Hepatocyte (in vitro differentiated cells): ENCODE measurements at places on chromosomes 6 and 20.

DNA sequence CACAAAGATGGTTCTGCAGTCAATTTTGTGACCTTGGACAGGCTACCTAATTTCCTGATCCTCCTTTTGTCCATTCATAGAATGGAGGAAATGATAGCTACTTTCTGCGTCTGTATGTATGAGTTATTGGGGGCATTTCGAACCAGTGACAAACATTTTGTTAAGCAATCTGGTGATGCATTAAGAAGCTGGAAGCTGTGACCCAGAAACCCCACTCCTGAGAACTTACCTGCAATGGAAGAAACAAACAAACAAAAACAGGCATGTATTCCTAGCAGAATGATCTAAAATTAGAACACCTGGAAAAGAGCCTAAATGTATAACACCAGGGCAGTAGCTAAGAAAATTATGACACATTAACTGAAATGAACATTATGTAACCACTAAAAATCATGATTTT is 33.4 kb upstream of the PRND start:
- no peak for DNase-seq

- no peak for DNase-seq
Observed at GRCh38 chr20:41903586-41903985, 285.4 kb upstream of the CHD6 start.

GRCh38 chr20:60055740-60056139 is 97.5 kb downstream of the CDH26 start:
- no peak for DNase-seq

GRCh38 chr6:148193063-148193680 is 149.5 kb upstream of the SASH1 start:
- no peak for DNase-seq

GRCh38 chr20:5835321-5835821 is 85.2 kb downstream of the SHLD1 start:
- DNase-seq = no peak

GRCh38 chr6:3259491-3259958 is 778 bp downstream of the PSMG4 start:
- DNase-seq = peak; percentile 55

DNA sequence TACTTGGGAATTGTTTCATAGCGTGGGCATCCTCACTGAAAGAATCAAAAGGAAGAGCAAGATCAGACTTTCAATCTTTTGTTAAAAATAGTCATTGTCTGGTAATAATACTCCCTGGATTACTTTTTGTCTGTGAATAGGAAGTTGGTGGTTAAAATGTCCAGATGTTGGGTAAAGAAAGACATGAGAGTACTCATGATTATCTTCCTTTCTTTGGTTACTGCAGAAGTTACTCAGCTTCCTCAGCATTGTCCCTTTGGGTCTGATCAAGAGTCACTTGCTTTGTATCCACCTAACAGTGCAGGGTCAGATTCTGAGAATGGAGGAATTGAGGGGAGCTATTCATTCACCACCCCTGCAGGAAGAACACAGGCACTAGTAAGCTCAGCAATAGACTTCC is 54.6 kb downstream of the RIN2 start:
- no peak for DNase-seq

DNA sequence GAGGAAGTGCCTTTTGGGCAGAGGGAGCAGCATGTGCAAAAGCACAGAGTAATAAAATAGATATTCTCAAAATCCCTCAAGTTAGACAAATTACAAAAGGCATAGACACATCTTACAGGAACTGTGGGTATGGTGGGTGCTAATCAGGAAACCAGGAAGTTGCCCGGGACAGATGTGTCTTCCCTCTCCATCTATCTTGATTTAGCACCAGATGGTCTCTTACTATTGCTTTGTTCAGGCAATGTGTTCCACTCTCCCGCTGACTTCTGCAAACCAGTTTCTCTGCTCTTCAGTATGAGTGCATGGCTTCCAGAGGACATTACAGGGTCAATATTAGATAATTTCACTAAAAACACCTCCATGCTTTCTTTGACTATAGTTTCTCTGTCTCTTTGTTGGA is 13.2 kb downstream of the CITED2 start:
- no peak for DNase-seq

DNA sequence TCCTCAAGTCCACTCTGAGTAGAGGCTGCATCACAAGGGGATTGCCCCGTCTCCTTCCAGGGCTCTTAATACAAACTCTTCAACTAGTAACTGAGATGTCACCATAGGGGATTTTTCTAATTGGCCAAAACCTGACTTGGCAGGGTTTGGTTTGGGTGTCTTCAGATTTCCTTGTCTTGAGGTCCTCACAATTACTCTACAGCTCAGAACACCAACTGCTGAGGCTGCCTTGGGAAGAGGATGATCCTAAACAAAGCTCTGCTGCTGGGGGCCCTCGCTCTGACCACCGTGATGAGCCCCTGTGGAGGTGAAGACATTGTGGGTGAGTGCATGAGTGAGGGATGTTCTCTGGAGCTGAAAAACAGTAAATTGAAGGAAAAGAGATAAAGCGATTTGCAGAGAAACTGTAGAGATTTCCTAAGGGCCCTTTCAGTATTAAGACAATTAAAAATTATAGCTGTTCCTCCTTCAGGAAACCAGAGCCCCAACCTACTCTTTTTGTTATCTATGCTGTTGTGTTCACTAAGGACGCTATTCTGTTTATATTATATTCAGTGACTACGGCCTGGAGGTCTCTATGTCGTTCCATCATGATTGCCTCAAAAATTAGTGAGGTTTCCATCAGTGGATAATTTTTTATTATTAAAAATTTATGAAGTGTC is at the start of gene HLA-DQA1:
TSS of gene HLA-DQA1 (plus strand) at position 188 of the 662 bp plus-strand sequence. CDS start at position 241, 53 bp downstream.
- DNase-seq = no peak

GRCh38 chr20:6590891-6591637 is 176.4 kb upstream of the BMP2 start:
- no peak for DNase-seq

GRCh38 chr6:32845384-32845884 is 1.6 kb upstream of the PSMB8 start:
- DNase-seq = no peak

DNA sequence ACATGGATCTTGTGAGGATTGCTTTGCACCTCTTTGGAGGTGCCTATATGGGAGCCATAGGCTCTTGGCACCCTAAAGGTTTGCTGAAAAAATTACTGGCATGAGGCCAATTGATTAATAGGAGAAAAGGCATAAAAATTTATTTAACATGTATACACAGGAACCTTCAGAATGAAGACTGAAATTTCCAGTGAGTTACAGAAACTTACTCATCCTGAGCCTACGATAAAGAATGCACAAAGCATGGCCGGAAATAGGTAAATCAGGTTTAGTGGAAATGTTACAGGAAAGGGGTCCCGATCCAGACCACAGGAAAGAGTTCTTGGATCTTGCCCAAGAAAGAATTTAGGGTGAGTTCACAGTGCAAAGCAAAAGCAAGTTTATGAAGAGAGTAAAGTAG is 625.3 kb downstream of the MMUT start:
- no peak for DNase-seq

DNA sequence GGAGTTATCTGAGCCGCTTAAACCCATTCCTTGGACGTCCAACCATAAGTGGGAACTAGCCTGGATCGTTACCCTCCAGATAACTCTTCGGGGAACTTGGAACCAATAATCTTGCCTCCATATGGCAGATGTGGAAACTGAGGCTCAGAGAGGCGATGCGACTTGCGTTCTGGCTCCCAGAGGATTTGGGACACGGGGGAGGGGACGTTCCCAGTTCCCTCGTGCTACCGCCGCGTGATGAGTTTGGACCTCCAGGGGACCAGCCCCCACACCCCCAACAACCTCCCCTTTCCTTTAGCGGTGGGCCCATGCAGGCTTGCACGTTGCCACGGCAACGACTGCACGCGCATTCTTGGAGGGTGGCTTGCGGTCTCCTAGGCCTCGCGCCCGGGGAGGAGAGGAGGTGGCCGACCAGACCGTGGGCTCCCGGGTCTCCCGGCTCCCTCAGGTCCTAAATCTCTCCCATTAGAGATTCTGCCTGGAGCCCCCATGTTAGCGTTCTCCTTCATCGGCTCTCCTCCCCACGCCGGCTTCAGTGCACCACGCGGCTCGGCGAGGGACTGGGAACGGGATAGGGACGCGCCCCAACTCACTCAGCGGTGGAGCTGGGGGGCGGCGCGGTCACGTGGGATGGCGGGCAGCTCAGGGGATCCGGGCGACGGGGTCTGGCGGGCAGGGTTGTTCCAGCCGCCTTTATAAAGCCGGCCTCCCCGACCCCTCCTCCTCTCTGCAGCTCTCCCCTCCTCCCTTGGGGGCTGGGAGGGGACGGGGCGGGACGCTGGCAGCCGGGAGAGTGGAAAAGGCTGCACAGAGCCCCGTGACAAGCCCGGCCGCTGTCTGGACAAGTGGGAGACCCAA is at the start of gene PLTP:
TSS of gene PLTP (minus strand) at position 670 of the 858 bp plus-strand sequence. CDS start 703 bp downstream, outside the sequence.
- DNase-seq = peak; percentile 77

- no peak for DNase-seq
Observed at GRCh38 chr6:43339168-43339567, 30.3 kb downstream of the ZNF318 start.

DNA sequence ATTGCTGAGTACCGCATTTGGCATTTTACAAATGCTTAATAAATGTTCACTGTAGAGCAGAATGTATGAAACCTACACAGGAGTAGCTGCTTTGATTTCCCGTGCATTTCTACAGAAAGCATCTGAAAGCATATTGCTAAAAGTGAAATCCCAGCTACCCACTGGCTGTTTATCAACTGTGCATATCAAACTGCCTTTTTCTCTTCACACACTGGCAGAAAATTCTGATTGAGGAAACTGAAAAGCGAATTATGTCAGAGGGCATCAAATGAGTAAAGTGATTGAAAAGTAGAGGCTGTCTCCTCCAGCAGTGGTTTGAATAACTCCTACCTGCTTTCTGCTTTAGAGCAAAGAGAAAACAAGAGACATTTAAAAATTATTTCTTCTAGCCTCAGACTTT is 28.0 kb downstream of the STX11 start:
- no peak for DNase-seq

DNA sequence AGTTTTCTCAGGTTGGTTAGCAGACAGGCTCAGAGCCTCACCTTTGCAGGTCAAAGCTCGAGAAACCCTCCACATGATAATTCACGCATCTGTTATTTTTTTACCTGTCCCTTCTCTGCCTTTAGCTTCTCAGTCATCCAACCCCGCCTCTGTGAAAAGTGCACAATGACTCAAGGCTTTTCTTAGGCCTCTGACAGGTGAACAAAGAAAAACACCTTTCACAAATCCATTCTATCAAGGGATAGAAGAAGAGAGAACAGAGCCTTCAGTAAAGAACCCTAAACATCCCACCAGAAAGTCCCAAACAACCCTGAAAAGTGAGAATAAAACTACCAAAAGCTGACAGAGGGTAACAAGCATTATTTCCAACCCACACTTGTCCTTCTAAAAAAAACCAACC is 178.2 kb downstream of the GJA10 start:
- DNase-seq = no peak

- DNase-seq = no peak
Observed at GRCh38 chr20:36591281-36591680, 14.3 kb upstream of the RAB5IF start.

DNA sequence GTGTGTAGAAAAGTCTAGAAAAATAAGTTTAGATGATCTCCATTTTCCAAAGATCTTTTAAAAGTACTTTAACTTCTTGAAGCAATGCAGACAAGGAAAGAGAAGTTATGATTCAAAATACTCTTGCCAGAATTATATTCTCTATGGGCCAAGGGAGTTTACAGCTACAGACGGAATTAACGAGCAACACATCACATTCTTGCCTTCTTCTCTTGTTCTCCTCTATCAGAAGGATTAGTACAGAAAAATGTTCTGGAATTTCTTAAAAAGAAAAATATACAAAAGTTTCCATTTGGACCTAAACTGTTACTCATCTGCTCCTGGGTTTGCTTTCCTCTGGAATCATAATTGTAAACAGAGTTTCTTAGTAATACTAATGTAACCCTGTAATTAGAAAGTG is 284.7 kb upstream of the HSF2 start:
- no peak for DNase-seq

DNA sequence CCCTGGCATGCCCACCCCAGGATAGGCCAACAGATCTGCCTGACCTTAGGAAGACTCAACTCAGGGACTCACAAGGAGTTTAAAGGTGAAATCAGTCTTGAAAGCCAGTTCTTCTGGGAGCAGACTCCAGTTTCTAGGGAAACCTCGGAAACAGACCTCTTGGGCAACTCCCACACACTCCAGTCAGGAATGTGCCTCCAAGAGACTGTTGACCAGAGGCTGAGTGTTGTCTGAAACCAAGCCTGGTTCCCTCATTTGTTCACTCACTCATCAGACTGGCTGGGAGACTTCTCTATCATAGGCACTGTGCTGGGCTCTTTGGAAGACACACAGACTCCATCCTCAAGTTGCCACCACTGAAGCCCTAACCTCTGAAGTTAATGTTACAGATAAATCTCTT is 1.8 kb downstream of the TREM1 start:
- DNase-seq = peak; percentile 56

GRCh38 chr20:50600281-50600895 is 90.2 kb downstream of the PTPN1 start:
- DNase-seq = no peak

DNA sequence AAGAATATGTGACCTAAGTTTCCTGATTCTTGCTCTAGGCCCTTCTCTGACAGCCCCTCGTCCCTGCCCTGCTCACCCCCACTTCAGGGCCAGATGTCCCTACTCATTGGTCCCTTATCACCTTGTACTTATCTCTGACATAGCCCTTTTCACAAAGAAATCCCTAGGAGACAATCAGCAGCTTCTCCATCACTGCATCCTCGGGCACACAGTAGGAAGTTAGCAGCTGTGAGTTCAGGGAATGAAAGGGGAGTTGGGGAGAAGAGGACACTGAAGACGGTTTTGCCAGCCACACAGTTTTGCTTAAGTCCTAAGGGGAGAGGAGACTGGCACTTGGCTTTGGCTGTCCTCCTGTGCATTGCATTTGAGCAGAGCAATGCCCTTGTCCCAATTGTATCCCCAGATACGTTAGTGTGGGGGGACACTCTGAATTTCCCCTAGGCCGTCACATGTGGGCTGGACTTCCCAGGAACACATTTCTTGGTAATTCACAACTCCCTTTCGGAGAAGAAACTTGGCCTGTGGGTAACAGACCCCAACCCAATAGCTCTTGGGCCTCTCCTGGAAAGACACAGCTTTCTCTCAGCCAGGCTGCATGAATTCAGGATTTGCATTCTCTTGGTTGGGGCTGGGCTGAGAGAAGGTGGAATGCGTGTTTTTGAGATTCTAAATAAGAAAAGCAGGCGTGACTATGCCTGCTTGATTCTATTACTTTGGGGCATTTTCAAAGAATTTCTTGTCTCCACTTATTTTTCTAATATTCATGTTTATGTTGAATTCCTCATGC is 177.6 kb downstream of the UST start:
- DNase-seq = no peak

- DNase-seq = no peak
Observed at GRCh38 chr20:60104993-60105803, 147.0 kb downstream of the CDH26 start.
